ENCODE measurements at places on chromosomes 4 and X.

DNA sequence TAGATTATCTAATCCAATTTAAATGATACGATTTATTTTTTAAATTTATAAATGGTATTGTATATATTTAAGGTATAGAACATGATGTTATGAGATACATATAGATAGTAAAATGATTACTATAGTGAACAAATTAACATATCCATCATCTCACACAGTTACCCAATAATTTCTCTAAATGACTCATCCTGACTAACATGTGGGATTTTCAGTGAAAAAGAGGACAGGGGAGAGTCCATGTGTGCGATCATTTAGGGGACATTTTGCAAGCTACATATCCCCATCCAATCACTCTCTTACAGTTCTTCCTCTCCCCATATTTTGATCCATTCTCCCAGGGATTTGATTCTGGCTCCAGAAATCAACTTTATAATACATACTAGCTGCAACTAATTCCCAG, 88.2 kb downstream of the ABCB7 start:
- peak; percentile 0 for DNase-seq

- no peak for DNase-seq
Observed at GRCh38 chr4:8153441-8153840, 5.2 kb downstream of the ABLIM2 start.

GRCh38 chrX:154908821-154909220, 22.7 kb downstream of the F8A1 start:
- DNase-seq: no peak

- DNase-seq: no peak
Observed at GRCh38 chr4:112509243-112510141, 6.5 kb downstream of the NEUROG2 start.

DNA sequence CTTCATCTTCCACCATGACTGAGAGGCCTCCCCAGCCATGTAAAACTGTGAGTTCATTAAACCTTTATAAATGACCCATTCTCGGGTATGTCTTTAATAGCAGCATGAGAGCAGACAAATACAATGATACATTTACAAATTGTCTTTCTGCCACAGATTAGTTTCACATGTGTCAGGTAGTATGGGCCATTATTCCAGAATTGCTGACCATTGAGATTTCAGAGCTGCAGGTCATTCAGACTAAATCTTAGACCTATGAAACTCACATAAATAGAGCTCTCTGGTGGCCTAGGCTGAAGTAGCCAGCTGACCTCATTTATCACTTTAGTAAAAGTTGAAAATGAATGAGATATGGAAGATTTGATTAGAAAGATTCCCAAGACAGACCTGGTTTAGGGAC, 105.8 kb downstream of the FIP1L1 start:
- DNase-seq: no peak

DNA sequence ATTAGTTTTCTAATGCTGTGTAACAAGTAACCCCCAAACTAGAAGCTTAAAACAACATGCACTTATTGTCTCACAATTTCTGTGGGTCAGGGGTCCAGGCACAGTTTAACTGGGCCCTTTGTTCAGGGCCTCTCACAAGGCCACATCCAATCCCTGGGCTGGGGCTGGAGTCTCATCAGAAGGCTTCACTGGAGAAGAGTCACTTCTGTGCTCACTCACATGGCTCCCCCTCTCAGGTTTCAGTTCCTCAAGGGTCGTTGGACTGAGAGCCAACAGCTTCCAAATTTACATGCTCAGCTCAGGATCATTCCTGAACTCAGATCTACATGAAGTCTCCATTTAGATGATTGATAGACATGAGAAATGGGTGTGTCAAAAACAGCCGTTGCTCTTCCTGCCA, 77.1 kb downstream of the EVC start:
- no peak for DNase-seq

- no peak for DNase-seq
Observed at GRCh38 chr4:109760682-109761081, 30.8 kb upstream of the PLA2G12A start.
